Esophagus squamous epithelium (tissue), 5 donors: ENCODE measurements at places on chromosomes 1 and 21.

DNA sequence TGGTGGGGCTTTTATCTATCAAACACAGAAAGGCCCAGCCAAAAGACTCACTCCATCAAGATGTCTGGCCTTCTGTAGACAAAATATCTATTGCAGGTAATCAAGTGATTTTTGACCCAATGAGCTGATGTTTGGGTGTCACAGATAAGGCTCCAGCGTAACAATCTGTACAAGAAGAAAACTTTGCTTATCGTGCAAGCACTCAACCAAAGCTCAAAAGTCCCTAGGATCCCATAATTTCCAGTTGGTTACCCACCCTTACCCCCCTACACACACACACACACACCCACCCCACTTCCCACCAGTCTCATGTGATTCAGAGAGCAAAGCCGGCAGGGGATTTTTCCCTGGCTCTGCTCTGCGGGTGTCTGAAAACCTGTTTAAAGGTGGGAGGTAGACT lies 5.8 kb downstream of the ITPKB start:
- no peak for DNase-seq

GRCh38 chr1:174788981-174789380 lies 210.8 kb upstream of the CACYBP start:
- DNase-seq = no peak

GRCh38 chr1:39900662-39901463 lies 854 bp downstream of the MYCL start:
- no peak for DNase-seq

- DNase-seq = no peak
These were observed 41.6 kb upstream of the SLC45A1 start for GRCh38 chr1:8276173-8276914.

GRCh38 chr1:230082211-230082610 lies 15.2 kb downstream of the GALNT2 start:
- DNase-seq = no peak

- DNase-seq = no peak
These were observed 6.5 kb upstream of the ATP1A4 start for GRCh38 chr1:160144921-160145320.

DNA sequence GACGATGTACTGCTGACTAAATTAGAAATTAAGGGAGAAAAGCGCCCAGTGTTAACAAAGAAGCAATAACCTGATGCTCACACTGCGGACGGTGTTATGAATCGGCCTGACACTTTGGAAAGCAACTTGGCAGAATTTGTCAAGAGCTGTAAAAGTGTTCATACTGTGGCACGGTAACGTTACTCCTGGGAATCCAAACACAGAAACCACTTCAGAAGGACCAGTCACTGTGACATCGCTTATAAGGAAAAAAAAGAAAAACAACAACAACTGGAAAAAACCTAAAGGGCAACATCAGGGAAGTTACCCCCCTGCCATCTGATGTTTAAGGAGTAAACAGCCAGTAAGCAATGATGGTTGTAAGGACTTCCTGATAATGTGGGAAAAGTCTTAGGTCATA lies 27.7 kb downstream of the CAPZB start:
- DNase-seq = no peak
